ENCODE measurements at places on chromosomes 3 and 15. TPM values are rescaled to one million over a fixed set of nuclear protein-coding genes. Genes with fewer than 3 reads are reported as not detected.

GRCh38 chr3:134494495-134494894 is 8.6 kb downstream of the CEP63 start:
- H3K27ac ChIP-seq: no peak overlapping the region
- H3K4me1 ChIP-seq: no peaks in the 10 kb centered on the region

GRCh38 chr3:177978946-177979345 is 557.3 kb upstream of the KCNMB2 start:
- H3K4me3 ChIP-seq: no peak overlapping the region
- DNase-seq: no peak
- no peaks in the 10 kb centered on the region for H3K4me1 ChIP-seq

GRCh38 chr3:56055951-56056350 is 412.3 kb downstream of the ERC2 start:
- no peak overlapping the region for H3K4me3 ChIP-seq
- H3K36me3 ChIP-seq: no peaks in the 10 kb centered on the region

DNA sequence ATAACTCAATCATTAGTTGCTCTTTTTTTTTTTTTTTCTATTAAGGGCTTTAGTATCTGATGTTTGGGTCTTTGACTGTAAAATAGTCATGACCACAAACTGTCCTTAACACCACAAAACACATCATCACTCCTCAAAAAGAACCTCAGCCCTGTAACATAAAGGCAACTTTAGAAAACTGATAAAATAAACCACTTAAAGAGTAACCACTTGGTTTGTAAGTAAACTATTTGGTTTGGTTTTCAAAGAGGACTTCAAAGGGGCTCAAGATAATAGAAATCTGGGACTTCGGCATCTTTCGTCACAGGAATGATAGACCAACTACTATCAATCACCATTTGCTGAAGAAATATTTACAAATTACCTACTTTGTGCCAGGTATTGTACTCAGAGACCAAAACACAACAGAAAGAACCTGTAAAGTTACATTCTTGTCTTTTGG is 167.8 kb downstream of the FOXP1 start:
- H3K4me3 ChIP-seq: no peak overlapping the region
- no peaks in the 10 kb centered on the region for H3K27me3 ChIP-seq
- H3K27ac ChIP-seq: no peak overlapping the region
- no peak for DNase-seq
- peaks cover 3% of the 10 kb centered on the region for H3K4me1 ChIP-seq

- H3K27me3 ChIP-seq: no peaks in the 10 kb centered on the region
- H3K4me3 ChIP-seq: no peak overlapping the region
- H3K36me3 ChIP-seq: no peaks in the 10 kb centered on the region
Observed at GRCh38 chr15:68888419-68888818, 41.9 kb upstream of the SPESP1 start.

DNA sequence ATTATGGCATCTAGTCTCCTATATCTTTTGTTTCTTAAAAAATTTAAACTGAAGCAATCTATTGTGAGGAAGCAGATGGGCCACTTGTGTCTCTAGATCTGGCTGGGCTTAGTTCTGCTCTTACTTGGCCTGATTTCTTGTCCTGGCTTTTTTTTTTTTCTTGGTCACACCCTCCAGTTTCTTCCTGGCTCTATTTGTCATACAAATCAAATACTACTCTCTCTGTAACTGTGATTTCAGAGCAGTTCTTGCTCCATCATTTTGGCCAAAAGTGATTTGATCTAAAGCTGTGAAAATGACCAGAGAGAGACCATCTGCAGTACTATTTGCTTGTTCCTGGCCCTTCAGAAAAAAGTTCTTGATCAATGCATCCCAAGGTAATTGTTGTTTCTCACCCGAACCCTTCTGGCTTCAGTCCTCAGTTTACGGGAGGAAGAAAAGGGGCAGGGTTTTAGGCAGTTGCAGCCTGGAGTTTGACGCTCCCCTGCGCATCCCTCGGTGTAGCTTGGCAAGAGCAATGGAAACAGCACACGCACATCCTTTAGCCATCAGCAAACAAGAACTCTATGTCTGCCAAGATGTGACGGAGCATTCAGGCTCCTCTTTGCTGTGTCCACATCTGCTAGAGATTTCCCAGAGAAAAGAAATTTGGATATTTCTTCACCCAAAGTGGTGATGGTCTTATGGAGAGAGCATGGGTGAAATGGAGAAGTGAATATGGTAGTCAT is 31.6 kb downstream of the CHST2 start:
- no peak for DNase-seq
- H3K27me3 ChIP-seq: no peaks in the 10 kb centered on the region
- H3K4me1 ChIP-seq: no peaks in the 10 kb centered on the region
- H3K36me3 ChIP-seq: no peaks in the 10 kb centered on the region

GRCh38 chr3:122377975-122378374 is 5.1 kb downstream of the MIX23 start:
- no peak for DNase-seq
- H3K4me3 ChIP-seq: no peak overlapping the region
- no peaks in the 10 kb centered on the region for H3K36me3 ChIP-seq

DNA sequence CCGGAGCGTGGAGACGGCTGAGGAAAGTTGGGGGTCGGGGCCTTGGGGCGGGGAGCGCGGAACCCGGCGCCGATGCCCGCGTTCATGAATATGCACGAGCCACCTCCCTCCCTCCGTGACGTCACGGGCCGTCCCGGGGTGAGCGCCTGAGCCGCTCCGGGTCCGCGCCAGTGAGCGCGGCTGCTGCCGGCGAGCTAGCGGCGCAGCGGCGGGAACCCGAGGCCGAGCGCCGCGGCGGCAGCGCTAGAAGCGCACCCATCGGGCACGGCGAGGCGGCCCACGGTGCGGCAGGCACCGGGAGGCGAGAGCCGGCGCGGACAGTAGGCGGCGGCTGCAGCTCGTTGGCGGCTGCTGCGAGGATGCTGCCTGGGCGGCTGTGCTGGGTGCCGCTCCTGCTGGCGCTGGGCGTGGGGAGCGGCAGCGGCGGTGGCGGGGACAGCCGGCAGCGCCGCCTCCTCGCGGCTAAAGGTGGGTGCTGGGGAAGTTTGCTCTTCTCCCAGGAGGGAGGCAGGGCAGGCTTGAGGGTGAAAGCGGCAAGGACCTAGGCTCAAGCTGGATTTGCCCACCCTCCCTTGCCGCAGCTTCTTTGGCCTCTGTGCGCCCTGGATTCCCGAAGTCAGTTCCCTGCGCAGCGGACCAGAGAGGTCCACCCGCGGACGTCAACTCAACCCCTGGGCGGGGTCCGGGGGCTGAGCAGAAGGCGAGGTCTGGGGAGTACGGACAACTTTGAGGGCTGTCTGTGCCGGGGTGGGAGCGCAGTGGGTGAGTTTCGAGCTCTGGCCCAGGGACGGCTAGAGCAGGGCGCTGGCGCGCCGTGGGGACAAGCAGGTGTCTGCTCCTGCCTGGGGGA is at the start of gene CLSTN2:
CLSTN2 (plus strand) TSS at position 170 of the 850 bp plus-strand sequence.
- peaks cover 12% of the 10 kb centered on the region for H3K27me3 ChIP-seq
- peaks cover 12% of the 10 kb centered on the region for H3K4me1 ChIP-seq
- no peaks in the 10 kb centered on the region for H3K36me3 ChIP-seq
- no peak within 1 kb of the TSS for H3K27ac ChIP-seq
- H3K4me3 ChIP-seq: peak within 1 kb of the TSS; percentile 42

DNA sequence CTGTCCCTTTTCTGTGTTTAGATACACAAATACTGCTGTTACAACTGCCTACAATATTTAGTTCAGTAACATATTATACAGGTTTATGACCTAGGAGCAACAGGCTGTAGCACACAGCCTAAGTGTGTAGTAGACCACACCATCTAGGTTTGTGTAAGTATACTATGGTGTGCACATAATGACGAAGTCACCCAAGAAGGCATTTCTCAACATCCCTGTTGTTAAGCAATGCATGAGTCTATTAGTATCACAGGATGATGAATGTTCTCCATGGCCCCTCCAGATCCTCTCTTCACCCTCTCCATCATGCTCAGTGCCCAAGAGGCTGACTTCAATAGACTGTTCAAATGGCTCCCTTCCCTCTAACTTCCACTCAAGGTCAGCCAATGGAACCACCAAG is 14.6 kb upstream of the SEC62 start:
- H3K36me3 ChIP-seq: no peaks in the 10 kb centered on the region
- DNase-seq: no peak
- no peak overlapping the region for H3K27ac ChIP-seq
- no peaks in the 10 kb centered on the region for H3K27me3 ChIP-seq
- no peak overlapping the region for H3K4me3 ChIP-seq
- no peaks in the 10 kb centered on the region for H3K4me1 ChIP-seq

GRCh38 chr3:76267851-76268380 is 482.6 kb upstream of the ZNF717 start:
- no peak overlapping the region for H3K27ac ChIP-seq
- DNase-seq: peak; percentile 11
- no peak overlapping the region for H3K4me3 ChIP-seq
- no peaks in the 10 kb centered on the region for H3K36me3 ChIP-seq

- no peak overlapping the region for H3K4me3 ChIP-seq
- peak; percentile 22 for DNase-seq
- no peak overlapping the region for H3K27ac ChIP-seq
- no peaks in the 10 kb centered on the region for H3K27me3 ChIP-seq
Observed at GRCh38 chr15:31975830-31976229, 54.5 kb upstream of the CHRNA7 start.

GRCh38 chr3:195238586-195239118 is 32.3 kb downstream of the XXYLT1 start:
- H3K27me3 ChIP-seq: no peaks in the 10 kb centered on the region
- no peaks in the 10 kb centered on the region for H3K4me1 ChIP-seq
- H3K4me3 ChIP-seq: no peak overlapping the region
- H3K36me3 ChIP-seq: peaks cover 14% of the 10 kb centered on the region

GRCh38 chr3:13611221-13611620 is 62.3 kb downstream of the FBLN2 start:
- no peak for DNase-seq
- H3K4me3 ChIP-seq: no peak overlapping the region
- no peaks in the 10 kb centered on the region for H3K36me3 ChIP-seq

DNA sequence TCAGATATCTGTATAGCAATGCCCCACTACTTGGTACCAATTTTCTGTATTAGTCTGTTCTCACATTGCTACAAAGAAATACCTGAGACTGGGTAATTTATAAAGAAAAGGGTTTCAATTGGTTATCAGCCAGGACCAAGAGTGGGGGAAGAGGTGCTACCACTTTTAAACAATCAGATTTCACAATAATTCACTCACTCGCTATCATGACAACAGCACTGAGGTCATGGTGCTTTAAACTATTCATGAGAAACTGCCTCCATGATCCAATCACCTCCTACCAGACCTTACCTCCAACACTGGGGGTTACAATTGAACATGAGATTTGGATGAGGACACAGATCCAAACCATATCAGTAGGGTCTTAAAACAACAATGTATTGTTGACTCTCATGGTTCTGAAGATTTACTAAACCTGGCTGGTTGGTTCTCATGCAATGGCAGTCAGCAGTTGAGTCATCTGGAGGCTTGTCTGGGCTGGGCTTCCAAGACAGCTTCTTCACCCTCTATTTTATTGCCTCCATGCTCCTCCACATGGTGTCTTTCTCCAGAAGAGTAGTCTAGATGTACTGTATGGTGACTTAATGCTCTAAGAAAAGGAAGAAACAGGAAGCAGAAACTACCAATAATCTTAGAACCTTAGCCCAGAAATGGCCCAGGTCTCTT is 21.2 kb upstream of the TM4SF4 start:
- no peak for DNase-seq
- no peak overlapping the region for H3K27ac ChIP-seq
- H3K27me3 ChIP-seq: no peaks in the 10 kb centered on the region
- peaks cover 8% of the 10 kb centered on the region for H3K4me1 ChIP-seq

DNA sequence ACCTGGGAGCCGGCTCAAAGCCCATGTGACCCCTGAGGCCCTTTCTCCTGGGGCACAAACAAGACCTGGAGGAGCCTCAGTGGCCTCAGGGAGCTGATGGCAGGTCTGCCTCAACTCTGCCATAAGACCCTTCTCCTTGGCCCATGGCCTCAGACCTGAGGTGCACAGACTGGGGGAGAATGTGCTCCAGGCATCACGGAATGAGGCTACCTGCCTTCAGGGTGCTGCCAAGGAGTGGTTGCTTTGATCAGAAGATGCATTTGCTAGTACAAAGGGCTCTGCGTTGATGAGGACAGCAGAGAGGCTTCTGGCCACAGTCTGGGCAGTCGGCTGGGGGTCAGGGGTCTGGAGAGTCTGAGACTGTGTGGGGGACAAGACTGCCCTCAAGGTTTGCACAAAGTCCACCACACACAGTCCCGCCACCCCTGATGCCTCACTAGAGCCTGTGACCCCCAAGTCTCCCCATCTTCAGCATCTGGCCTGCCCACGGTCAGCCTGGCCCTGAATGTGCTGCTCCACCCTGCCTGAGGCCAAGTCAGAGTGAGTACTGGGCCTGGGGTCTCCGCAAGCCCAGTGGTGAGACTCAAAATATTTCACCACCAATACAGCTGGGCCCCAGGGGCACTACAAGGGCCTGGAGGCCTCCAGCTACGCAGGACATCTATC is 26.6 kb downstream of the ALDH1L1 start:
- H3K4me1 ChIP-seq: no peaks in the 10 kb centered on the region
- H3K27ac ChIP-seq: no peak overlapping the region
- DNase-seq: no peak
- H3K4me3 ChIP-seq: no peak overlapping the region

- no peak overlapping the region for H3K27ac ChIP-seq
- peaks cover 26% of the 10 kb centered on the region for H3K4me1 ChIP-seq
- no peak overlapping the region for H3K4me3 ChIP-seq
Observed at GRCh38 chr15:67093504-67093862, 28.1 kb downstream of the SMAD3 start.

DNA sequence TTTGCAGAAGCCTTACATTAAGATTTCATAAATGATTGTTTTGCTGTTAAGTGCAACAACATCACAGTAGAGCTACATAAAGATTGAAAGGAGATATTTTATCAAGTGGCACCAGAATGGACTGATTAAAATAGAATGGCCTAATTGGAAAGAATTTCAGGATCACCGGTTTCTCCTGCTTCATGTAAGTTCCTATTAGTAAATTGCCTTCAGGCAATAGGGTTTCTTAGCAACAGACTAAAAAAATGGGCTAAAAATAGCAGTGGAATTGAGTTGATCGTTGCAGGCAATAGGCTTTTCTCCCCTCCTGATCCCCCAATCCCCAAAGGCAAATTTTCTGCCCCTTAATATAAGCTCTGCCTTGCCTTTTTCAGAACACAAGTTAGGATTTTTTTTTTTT is 917 bp downstream of the LNP1 start:
- peak; percentile 25 for DNase-seq
- peak overlapping the region; percentile 96 for H3K27ac ChIP-seq
- H3K4me3 ChIP-seq: peak overlapping the region; percentile 90
- H3K36me3 ChIP-seq: no peaks in the 10 kb centered on the region
- H3K4me1 ChIP-seq: peaks cover 2% of the 10 kb centered on the region
- H3K27me3 ChIP-seq: no peaks in the 10 kb centered on the region

The CCR1 gene
- 0.45 TPM for polyA plus RNA-seq

The ISL2 gene
- 3.5 TPM for polyA plus RNA-seq

The AHSG gene
- polyA plus RNA-seq: 0.53 TPM

The SNURF gene
- polyA plus RNA-seq: 3.1 TPM

The AQR gene
- 8.5 TPM for polyA plus RNA-seq

The XIRP1 gene
- polyA plus RNA-seq: 0.46 TPM

The DUOXA2 gene
- polyA plus RNA-seq: 0.12 TPM

The ZPLD1 gene
- polyA plus RNA-seq: 0.03 TPM

The LIPC gene
- 0.07 TPM for polyA plus RNA-seq

All from small intestine (tissue), 16 donors.